ENCODE measurements at places on chromosomes 12 and 14.

DNA sequence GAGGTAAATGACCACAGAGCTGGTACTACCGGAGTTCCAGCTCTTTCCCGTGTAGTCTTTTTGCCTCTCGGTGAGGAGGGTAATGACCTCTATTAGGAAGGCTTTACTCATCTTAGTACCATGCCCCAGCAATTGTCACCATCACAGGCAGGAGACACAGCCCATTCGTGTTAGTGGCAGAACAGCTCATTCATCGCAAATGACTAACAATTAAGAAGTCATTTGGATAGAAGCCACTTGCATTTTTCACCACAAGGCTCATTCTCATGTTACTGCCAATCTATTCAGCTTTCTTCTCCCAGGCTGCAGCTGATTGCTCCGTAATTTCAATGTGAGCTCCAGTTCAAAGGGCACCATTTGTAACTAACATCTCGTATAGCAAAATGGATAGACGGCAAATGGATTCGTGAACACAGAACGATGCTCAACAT is 718.8 kb upstream of the TMEM132C start:
- DNase-seq, result no peak

- DNase-seq, result no peak
Observed at GRCh38 chr14:102194856-102195255, 55.2 kb downstream of the WDR20 start.

DNA sequence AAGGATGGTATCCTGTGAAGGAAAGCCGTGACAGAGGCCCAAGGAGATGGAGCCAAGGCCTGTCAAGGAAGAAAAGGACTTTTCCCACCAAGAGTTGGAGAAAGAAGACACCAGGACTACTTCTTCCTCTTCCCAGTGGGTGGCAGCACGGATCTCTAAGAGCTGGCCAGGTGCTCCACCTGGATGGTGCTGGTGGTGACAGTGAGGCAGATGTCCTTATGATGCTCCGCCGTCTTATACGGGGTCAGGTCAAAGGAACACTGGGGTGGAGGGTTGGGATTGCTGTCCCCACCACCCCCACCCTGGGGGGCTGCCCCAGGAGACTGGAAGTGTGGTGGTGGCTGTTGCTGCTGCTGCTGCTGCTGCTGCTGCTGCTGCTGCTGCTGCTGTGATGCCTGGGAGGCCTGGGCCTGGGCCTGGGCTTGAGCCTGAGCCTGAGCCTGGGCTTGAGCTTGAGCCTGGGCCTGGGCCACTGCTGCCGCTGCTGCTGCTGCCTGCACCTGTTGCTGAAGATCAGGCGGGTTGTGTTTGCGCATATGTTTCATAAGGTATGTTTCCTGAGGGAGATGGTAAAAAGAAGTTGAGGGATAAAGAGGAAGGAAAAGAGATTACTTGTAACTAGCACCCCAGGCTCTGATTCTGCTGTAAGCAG is 4.8 kb upstream of the ING4 start:
- DNase-seq, result no peak

- DNase-seq, result no peak
Observed at GRCh38 chr14:36519431-36520321, at the start of gene NKX2-1. NKX2-1 (minus strand) TSS chr14:36520232; CDS start chr14:36520129, 103 bp downstream.

DNA sequence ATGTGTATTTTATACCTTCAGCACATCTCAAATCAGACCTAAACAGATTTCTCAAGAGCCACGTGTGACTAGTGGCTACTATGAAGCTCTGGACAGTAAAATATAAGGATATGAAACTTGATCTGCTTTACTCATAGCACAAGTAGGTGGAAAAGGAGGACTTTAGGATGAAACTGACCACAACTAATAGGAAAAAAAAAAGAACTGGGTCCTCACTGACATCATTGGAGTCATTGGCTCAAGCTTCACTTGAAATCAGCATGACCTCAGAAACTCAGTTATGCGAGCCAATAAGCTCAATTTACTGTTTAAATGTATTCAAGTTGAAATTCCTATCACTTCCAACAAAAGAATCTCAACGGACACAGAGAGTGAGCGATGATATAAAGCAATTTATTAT is 34.1 kb upstream of the CIT start:
- DNase-seq, result no peak
